ENCODE measurements at places on chromosomes 4 and X. TPM values are rescaled to one million over a fixed set of nuclear protein-coding genes. Genes with fewer than 3 reads are reported as not detected.
A peak's percentile ranks its signal among the peaks of the same experiment; 100 is the strongest.

DNA sequence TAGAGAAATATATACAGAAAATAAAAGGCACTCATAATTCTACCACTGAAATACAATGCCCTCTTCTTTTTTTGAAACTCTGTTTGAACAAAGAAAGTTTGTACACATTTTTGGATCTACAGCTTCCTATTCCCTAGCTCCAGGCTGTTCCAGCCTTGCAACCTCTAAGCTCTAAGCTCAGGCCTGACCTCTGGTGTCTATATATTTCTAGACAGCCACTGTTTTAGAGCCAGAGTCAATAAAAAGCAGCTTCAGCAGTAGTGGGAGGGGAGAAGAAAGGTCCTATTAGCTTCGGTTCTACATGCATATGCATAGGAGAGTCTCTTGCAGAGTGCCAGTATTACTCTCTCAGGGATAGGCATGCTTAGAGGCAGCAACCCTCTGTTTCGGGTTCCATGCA, 39.7 kb downstream of the CLDN2 start:
- DNase-seq = peak; percentile 9

- peak; percentile 57 for DNase-seq
These were observed 966 bp downstream of the PDGFC start for GRCh38 chr4:156970501-156971164.

- no peak for DNase-seq
These were observed 12.0 kb upstream of the IL13RA2 start for GRCh38 chrX:115029440-115029839.

Gene TNIP3
- 1.7 TPM for polyA plus RNA-seq

Gene NHS
- polyA plus RNA-seq = 29.2 TPM
